A673 (cell line): ENCODE measurements at places on chromosomes 4 and X. TPM values are rescaled to one million over a fixed set of nuclear protein-coding genes. Genes with fewer than 3 reads are reported as not detected.

DNA sequence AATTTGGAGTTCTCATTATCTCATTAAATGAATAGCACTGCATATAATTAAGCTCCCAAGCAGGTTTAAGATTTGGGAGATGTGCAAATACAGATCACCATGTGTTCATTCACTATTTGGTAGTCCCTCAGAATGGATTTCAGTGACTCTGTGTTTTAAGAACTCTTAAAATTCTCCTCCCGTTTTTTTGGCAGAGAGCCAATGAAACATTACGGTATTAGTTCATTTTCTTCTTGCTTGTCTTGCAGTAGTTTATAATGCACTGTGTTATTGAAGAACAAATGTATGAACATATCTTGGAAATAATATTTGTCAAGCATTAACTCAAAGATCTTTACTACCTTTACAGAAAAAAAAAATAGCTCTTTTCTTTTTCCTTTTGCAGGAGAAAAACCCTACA lies 32.7 kb downstream of the KLF3 start:
- DNase-seq, result peak; percentile 34

GRCh38 chr4:65383589-65384305 lies 286.5 kb downstream of the EPHA5 start:
- DNase-seq, result no peak

- DNase-seq, result no peak
Observed at GRCh38 chrX:139178980-139179379, 351.6 kb upstream of the F9 start.

- peak; percentile 45 for DNase-seq
Observed at GRCh38 chrX:118420462-118420861, 74.6 kb downstream of the WDR44 start.

GRCh38 chr4:182823576-182823975 lies 93.6 kb downstream of the DCTD start:
- no peak for DNase-seq

DNA sequence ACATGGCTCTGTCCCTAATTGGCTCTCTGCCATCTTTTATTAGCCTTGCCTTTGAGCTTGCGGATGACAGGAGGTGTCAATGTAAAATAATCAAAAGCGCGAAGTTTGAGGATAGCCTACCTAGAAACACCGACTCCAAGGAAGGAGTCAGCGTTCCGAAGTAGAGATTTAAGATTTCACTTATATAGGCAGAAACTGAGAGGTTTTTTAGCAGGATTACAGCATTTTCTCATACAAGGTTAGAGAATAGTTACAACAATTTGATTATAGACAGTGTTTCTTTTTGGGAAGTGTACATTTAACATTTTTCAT lies 499 bp upstream of the NFXL1 start:
- DNase-seq, result no peak

DNA sequence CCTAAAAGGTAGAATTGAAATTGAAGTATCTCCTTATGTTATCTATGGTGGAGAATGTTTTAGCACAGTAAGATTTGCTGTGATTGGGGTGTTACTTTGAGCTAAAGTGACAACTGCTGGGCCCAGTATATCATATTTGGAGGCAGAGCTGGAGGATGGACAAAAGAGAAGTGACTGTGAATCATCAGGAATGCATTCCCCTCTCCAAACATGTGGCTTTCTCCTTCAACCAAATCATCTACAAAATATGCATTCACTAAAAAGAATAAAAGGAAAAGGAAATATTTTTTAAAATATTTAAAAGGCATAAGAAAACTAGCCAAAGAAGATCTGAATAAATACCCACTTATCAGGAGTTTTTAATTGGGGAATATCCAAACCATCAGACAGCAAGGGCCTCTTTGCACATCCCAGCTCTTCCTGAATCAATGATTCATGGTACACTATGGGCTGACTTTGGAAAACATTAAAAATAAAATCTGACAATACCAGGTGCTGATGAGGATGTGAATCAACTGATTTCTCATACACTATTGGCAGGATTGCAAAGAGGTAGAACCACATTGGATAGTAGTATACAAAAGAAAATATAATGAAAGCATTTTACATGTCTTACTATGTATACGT lies 671.7 kb upstream of the NR3C2 start:
- peak; percentile 14 for DNase-seq

DNA sequence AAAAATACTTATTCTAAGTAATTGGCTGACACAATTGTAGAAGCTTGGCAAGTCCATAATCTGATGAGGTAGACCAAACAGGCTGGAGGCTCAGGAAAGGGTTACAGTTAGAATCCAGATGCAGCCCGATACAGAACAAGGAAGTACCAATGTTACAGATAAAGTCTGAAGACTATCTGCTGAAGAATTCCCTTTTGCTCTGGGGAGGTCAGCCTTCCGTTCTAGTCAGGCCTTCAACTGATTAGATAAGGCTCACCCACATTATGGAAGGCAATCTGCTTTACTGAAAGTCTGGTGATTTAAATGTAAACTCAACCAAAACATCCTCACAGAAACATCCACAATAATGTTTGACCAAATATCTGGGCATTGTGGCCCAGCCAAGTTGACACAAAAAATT lies 7.4 kb upstream of the DYNLT3 start:
- no peak for DNase-seq

Gene ERVMER34-1
- total RNA-seq, result 0.32 and 0.39 TPM in 2 replicates

Gene IL13RA1
- total RNA-seq, result 7.2 and 8.0 TPM in 2 replicates

Gene TAF7L
- total RNA-seq, result 0.70 and 0.88 TPM in 2 replicates

Gene YIPF6
- total RNA-seq, result 36.8 and 38.7 TPM in 2 replicates

Gene GPM6B
- 7.6 and 9.5 TPM in 2 replicates for total RNA-seq

Gene POLN
- total RNA-seq, result 2.5 and 4.0 TPM in 2 replicates
